ENCODE measurements at places on chromosomes 4 and X.

DNA sequence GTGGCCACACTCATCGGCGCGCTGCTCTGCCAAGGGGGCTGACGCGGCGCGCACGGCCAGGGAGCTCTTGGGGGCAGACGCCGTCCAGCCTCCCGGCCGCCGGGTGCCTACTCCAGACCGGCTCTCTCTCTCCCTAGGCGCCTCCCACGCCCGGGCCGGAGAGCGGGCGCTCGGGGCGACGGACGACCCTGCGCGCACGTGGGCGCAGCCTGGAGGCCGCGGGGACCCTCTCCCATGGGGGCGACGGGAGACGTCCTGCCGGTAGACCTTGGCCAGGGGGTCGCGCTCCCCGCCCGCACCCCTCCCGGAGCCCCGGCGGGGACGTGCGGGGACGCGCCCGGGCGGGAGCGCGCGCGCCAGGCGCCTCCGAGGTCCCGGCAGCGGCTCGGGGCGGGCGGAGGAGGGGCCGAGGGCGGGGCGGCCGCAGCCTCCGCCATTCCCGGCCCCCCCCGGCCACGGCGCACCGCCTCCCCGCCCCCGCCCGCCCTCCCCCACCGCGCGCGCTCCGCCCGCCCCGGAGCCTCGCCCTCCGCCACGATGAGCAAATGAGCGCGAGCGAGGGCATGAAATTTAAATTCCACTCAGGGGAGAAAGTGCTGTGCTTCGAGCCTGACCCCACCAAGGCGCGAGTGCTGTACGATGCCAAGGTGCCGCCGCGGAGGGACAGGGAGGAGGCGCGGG lies at the start of gene MSL3:
Gene MSL3 (plus strand): TSS at position 519 of the 681 bp plus-strand sequence. CDS start 27 bp downstream, at position 546.
- peak; percentile 80 for DNase-seq

GRCh38 chr4:147182041-147182440 lies 236.4 kb upstream of the TTC29 start:
- DNase-seq: no peak

DNA sequence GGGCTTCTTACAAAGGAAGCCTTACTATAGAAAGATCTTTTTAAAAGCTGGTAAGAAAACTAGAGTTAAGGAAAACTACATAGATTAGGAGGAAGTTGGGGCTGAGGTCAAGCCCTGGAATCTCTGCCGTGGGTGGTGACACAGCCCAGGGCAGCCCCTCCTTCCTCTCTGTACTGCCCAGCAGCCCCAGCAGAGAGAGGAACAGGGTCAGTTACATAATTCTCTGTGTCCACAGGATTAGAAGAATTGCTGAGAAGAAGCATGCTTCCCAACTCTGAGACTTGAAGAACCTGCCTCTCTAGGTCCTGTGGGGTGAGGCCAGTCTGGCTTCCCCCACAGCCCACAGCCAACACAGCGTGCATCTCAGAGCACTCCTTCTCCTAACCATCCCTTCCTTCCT lies 9.2 kb upstream of the ABLIM2 start:
- no peak for DNase-seq

- DNase-seq: no peak
These were observed 25.0 kb downstream of the MFAP3L start for GRCh38 chr4:170001011-170001744.

- DNase-seq: no peak
These were observed 78.9 kb upstream of the UNC5C start for GRCh38 chr4:95627709-95628108.

GRCh38 chr4:2811830-2812611 lies 19.1 kb downstream of the SH3BP2 start:
- peak; percentile 90 for DNase-seq

DNA sequence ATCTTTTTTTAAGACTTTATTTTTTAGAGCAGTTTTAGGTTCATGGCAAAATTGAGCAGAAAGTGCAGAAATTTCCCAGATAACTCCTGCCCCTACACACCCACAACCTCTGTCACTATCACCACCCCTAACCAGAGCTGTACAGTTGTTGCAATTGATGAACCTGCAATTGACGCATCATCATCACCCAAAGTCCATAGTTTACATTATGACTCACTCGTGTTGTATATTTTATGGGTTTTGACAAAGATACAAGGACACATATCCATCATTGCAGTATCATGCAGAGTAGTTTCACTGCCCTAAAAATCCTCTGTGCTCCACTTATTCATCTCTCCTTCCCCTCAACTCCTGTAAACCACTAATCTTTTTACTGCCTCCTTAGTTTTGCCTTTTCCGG lies 34.5 kb upstream of the WAS start:
- DNase-seq: no peak

GRCh38 chr4:146193628-146194027 lies 18.1 kb downstream of the LSM6 start:
- DNase-seq: no peak

DNA sequence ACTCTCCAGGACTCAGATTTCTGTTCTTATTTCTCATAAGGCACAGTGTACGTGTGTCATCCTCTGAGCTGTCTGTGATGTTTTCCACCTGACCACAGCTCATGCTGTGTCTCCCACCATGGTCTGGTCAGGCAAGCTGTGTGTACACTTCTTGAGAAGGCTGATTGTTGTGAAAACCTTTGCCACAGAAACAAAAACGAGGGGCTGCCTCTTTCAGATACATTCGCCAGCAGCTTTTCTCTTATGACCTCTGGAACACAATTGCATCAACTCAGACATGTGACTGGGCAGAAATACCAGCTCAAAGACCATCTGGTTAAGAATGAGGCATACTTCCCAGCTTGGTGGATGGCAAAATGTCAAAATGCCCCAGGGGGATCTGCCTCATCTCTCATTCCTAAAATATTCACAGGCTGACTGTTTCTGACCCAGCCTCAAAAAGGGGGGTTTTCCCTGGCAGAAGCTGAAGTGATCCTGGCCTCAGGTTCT lies 46.1 kb downstream of the PGRMC2 start:
- no peak for DNase-seq

GRCh38 chr4:14260591-14260990 lies 633.1 kb upstream of the BOD1L1 start:
- DNase-seq: no peak

- peak; percentile 75 for DNase-seq
These were observed 151.4 kb upstream of the STX18 start for GRCh38 chr4:4693258-4693657.

GRCh38 chr4:37447886-37448285 lies 203.3 kb downstream of the NWD2 start:
- DNase-seq: no peak

GRCh38 chr4:23999714-24000469 lies 110.0 kb upstream of the PPARGC1A start:
- DNase-seq: no peak

DNA sequence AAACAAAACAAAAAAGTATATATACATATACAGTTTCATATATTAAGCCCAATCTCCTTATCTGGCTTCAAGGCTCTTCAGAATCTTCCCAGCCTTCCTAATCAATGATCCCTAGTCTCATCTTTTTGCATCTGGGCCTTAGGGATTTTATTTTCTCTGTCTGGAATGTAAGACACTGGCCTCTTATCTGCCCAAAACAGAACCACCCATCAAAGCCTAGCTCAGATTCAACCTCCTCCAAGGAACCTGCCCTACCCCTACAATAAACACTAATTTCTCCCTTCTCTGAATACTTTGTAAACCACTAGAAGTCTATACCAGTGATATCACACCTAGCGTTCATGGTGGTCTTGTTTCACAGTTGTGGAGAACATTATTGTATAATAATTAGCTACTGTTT lies 23.2 kb upstream of the GAB1 start:
- DNase-seq: no peak

GRCh38 chr4:125338814-125339213 lies 24.1 kb downstream of the FAT4 start:
- no peak for DNase-seq

DNA sequence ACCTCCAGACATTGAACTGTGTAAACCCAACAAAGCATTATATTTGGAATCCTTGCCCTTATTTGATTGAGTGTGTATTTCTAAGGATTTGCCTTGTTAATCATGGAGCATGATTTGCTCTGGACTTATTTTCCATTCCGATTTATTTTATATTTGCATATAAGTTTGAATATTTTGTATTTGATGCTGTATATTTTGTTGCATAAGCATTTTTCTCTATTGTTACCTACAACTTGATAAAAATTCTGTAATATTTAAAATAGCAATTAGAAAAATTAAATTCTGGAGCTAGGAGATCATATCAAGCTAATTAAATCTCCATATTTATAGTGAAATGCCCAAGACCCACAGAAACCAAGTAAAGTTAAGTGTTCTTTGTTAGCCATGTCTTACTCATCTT lies 47.2 kb downstream of the USO1 start:
- DNase-seq: no peak

DNA sequence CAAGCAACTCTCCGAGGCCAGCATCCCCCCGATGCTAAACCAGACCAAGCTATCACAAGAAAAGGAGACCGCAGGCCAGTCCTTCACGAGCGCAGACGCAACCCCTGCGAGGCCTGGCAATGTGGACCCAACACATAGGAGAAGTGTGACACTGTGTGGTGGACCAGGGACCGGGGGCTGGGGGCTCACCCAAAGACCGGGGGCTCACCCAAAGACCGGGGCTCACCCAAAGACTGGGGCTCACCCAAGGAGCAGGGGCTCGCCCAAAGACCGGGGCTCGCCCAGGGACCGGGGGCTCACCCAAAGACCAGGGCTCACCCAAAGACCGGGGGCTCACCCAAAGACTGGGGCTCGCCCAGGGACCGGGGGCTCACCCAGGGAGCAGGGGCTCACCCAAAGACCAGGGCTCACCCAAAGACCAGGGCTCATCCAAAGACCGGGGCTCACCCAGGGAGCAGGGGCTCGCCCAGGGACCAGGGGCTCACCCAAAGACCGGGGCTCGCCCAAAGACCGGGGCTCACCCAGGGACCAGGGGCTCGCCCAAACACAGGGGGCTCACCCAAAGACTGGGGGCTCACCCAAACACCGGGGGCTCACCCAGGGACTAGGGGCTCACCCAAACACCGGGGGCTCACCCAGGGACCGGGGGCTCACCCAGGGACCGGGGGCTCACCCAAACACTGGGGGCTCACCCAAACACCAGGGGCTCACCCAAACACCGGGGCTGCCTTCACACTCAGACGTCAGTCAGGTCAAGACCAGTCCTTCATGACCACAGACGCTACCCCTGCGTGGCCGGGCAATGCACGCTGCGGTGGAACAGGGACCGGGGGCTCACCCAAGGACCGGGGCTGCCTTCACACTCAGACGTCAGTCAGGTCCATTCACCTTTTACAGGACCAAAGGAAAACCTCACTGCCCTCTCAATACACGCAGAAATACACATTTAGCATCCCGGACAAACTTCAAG lies 32.9 kb downstream of the PPP2R3B start:
- DNase-seq: no peak

- DNase-seq: peak; percentile 87
These were observed at the start of gene HSPA4L for GRCh38 chr4:127782275-127783025. HSPA4L (plus strand) TSS chr4:127782322; CDS start chr4:127782551, 229 bp downstream.

DNA sequence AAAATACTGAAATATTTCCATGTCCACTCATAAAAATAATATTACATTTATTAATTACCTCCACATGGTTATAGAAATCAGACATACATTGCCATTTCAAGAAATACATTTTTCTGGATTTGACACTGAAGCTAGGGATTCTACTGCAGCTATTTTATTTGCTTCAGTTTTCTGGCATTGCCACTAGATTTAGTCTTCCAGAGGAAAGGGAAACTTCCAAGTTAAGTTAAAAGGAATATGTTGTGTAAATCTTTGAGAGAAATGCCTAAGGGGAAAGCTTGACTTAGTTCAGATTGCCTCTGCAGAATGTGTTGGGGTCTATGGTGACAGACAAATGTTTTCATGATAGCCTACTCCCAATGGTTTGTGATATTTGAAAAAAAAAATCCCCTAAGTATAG lies 1631.3 kb downstream of the PCDH18 start:
- DNase-seq: no peak

GRCh38 chr4:54961357-54961975 lies 163.9 kb downstream of the KDR start:
- DNase-seq: peak; percentile 14

- no peak for DNase-seq
These were observed 19.9 kb downstream of the SEPTIN11 start for GRCh38 chr4:76969495-76969894.

GRCh38 chr4:123653236-123653635 lies 256.6 kb downstream of the SPRY1 start:
- DNase-seq: no peak

- no peak for DNase-seq
These were observed 503.3 kb downstream of the ANKRD50 start for GRCh38 chr4:124209211-124209610.

DNA sequence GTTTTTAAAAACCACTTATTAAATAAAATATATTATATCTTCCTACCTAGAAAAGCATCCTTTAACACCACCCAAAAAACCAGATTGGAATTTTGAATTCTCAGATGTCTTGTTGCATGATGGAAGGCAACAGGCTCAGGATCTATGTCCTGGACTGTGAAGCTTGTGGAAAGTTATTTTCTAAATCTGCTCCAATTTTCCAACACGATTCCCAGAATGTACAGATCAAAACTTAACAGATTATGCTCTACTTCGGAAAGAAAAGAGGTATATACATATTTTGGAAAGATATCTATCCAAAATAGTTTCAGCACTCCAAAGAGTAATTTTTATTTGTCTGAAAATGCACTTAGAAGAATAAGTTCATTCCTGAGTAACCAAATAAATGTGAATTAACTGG lies 291.7 kb upstream of the EMCN start:
- no peak for DNase-seq

GRCh38 chr4:53119680-53120079 lies 246.2 kb downstream of the SCFD2 start:
- DNase-seq: no peak

DNA sequence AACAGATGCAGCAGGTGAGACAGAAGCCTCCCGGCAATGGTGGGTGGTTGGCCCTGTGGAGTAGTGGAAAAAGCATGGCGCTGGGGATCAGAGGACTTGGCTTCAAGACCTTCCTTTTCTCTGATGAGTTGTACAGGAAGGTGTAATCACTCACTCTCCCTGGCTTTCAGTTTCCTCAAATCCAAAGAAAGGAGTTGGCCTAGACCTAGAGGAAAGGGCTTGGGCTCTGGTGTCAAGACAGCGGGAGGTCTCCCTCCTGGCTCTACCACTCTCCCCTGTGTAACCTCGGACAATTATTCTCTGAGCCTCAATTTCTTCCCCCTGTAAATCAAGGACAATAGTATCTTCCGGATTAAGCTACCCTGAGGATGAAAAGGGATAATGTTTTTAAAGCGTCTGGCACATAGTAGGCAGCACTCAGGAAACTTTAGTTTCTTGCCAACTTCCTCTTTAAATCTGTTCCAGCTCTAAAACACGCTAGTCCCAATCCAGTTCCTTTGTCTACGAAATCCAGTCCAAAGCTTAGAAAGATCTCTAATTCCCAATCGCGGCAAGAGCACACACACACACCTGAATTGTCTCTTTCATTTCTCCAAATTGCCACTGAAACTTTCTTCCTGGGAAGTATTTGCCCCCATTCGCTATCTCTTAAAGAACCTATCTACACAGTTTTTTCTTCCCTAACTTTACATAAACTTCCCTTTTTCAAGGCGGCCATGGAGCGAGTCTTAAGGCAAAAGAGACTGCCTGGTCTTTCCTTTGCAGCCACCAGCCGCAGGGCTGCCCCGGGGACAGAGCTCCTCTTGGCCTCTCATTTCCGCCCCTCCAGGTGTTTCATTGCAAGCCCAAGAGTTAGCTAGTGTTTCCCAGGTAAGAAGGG lies 29.9 kb upstream of the GPC4 start:
- DNase-seq: no peak
